Posterior vena cava (tissue), 2 donors: ENCODE measurements at places on chromosomes 5 and 9. TPM values are rescaled to one million over a fixed set of nuclear protein-coding genes. Genes with fewer than 3 reads are reported as not detected.

GRCh38 chr9:116313638-116314037 is 160.0 kb downstream of the PAPPA start:
- DNase-seq: no peak

GPR150 gene
- 0.23 TPM for total RNA-seq

DNA sequence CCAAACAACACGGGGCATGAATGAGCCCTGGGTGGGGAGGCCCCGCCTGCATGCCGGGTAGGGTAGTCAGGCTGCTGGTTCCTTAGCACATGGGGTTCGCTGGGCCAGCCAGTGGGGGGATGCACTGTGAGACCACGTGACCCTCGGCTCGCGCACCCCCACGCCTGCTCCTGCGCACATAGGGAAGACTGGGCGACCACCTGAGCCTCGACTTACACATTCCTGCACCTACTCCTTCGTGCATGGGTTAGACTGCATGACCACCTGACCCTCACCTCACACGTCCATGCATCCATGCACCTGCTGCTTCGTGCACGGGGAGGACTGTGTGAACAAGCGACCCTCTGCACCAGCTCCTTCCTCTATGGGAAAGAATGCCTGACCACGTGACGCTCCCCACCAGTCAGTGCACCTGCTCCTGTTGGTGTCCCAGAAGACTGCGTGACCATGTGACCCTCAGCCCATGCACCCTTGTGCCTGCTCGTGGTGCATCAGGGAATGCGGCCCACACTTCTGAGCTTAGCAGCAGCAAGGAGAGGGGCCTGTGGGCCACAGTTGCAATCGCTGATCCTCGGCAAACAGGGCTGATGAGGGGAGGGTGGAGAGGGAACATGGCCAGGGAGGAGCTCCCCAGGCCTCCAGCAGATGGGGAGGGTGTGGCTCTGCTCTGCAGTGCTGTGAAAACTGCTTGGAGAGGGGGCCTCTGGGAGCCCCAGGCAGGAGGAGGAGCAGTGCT is 18.1 kb downstream of the LPCAT1 start:
- no peak for DNase-seq

DNA sequence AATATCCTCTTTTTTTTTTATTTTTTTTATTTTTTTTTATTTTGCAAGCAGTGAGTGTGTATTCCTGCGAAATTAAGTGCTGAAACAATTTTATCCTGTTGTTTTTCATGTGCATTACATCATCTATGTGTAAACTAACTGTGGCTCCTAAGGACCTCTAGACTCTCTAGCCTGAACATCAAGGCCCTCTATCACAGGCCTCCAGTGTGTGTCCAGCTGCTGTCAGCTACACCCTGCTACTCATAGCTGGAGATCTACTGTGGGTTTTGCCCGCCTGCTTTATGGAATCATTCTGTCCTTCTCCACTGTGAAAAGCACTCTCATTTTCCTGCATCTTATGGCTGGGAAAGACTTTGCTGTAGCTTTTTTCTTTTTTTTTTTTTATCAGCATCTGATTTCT is 157.8 kb downstream of the KCTD16 start:
- DNase-seq: no peak

DNA sequence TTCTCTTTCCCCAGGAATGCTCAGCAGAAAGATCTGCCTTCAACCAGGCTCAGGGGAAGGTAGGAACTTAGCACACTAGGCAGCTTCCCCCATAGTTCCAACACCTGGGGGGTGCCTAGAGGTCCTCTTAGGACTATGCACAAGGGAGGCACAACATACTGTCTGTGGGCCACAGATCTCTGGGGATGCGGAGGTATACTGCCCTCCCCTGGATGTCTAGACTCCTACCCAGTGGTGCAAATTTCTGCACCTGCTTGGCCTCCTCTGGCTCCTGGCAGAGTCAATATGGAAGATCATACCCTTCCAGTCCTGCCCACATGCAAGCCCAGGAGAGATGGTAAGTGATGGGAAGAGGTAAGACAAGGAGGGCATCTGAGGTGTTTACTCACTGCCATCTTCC is 247.5 kb upstream of the DAPK1 start:
- DNase-seq: no peak

POU5F2 gene
- 2.0 TPM for total RNA-seq

NEUROG1 gene
- not detected for total RNA-seq

DNA sequence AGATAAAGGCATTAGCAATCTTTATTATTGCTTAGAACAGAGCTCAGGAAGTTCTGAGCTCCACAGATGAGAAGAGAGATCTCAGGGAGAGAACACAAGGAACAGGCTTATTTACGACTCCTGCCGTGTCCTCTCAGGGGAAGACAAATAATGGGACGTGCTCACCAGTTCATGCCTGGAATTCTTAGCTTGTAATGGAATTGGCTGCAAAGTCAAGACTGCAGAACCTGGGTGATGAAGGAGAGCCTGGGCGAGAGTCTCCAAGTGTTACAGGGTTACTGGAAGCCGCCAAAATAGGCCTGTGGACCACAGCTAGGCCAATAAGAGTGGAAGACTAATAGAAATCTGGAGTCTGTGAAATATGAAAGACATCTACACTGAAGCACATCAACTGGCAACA is 174.5 kb upstream of the ADAMTSL1 start:
- no peak for DNase-seq

DNA sequence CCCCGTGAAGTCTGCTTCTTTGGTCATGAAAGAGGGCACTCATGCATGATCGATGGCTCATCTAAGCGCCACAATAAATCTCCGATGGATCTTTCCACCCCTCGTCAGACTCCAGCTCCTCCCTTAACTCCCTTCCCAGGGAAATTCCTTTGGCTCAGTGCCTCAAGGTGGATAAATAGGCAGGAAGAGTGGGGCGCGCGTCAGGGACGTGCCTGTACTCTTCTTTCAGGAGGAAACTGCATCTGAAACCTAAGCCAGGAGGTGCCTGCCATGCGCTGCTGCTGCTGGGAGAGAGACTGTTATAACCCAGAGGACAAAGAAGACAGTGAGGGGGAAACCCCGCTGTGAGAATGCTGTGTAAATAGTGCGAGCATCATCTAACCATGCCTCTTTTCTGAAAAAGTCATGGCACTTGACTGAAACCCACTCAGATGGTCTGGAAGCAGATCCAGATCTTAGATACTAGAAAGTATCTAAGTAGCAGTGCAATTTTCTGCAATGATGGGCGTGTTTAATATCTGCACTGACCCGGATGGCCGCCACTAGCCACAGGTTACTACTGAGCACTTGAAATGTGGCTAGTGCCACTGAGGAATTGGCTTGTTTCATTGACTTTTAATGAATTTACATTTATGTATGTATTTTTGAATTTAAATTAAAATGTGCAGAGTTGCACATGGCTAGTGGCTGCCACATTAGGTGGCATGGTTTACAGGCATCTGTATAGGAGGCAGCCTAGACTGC is 120.3 kb upstream of the BASP1 start:
- no peak for DNase-seq

DNAJA1 gene
- 83.1 TPM for total RNA-seq

ENTREP1 gene
- total RNA-seq: 3.3 TPM

CNTNAP3B gene
- 20.6 TPM for total RNA-seq

DNA sequence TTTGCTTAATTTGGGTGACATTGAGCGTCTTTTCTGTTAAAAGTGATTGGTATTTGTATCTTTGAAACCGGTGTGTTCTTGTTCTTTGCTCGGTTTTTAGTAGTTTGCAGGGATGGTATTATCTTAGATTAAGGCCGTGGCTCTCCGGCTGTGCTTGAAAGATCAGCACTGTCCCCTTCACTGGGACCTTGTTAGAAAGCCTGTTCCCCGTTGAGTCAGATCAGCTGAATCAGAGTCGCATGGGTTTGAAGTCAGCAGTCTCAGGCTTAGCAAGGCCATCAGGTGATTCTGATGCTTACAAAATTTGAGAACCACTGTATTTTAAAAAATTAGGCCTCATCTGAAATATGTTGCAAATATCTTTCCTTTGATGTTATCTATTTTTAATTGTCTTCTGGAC is 5.0 kb downstream of the DIRAS2 start:
- no peak for DNase-seq
